ENCODE measurements at places on chromosomes 1 and 21.

- no peak for DNase-seq
Measured at GRCh38 chr21:16179773-16180172, 450.0 kb downstream of the USP25 start.

DNA sequence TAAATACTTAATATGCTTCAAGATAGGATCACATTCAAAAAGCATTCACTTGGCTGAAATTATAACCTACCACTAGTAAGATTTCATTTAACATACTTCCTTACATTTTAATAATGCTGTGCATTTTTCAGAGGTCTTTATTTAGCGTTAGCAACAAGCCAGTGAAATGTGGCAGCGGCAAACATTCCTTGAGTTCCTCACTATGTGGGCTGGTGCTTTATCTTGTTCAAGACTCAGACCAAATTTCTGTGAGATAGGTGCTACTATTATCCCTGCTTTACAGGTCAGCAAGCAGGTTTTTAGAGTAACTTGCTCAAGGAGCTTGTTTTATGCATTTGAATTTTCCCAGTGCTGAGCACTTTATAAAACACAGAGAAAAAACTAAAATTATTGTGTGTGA is 132.7 kb downstream of the PLPPR4 start:
- no peak for DNase-seq

DNA sequence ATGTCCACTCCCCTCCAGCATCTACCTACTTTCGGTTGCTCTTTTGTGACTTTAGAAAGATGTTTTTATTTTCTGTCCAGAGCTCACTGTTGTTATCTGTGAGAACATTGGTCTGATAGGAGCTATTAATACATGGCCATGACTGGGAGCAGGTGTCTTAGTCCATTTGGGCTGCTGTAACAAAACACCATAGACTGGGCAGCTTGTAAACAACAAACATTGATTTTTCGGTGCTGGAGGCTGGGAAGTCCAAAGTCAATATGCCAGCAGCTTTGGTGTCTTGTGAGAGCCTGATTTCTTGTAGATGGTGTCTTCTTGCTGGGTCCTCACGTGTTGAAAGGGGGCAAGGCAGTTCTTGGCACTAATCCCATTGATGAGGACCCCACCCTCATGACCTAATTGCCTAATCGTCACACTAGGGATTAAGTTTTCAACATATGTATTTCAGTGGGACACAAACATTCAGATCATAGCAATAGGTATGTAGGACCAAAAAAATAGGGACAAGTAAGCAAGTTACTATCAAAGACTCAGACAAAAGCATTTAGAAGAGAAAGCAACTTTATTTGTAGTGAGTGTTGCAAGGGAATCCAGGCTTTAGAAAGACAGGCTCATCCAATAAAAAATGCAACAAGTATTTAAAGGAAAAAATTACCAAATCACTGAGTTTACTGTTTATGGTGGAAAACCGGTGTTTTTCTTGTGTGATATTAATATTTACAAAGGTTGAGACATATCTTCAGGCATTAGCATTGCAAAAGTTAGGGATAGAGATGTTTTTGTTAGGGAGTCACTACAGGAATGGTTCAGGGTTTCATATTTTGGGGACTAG is 55.2 kb upstream of the WDR26 start:
- DNase-seq = no peak

- no peak for DNase-seq
Measured at GRCh38 chr1:154460695-154461260, 41.2 kb upstream of the TDRD10 start.

GRCh38 chr21:29961291-29962027 is 21.7 kb upstream of the GRIK1 start:
- DNase-seq = no peak

- DNase-seq = no peak
Measured at GRCh38 chr1:211910913-211911485, 80.4 kb upstream of the LPGAT1 start.

DNA sequence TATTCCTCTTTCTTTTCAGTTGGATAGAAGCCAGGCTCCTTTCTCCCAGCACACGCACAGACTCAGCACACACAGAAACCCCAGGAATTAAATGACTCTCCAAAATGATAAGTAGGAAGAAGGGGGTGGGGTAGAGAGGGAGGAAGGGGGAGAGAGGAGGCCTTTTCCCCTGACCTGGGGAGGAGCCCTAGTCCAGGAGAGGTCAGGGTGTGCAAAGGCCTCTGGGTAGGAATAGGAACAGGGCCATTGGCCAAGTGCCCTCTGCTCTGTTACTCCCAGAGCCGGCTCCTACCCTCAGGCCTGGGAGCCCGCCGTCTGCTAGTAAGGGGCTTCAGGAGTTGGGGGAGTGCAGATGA is 35.6 kb upstream of the PUM1 start:
- DNase-seq = no peak

DNA sequence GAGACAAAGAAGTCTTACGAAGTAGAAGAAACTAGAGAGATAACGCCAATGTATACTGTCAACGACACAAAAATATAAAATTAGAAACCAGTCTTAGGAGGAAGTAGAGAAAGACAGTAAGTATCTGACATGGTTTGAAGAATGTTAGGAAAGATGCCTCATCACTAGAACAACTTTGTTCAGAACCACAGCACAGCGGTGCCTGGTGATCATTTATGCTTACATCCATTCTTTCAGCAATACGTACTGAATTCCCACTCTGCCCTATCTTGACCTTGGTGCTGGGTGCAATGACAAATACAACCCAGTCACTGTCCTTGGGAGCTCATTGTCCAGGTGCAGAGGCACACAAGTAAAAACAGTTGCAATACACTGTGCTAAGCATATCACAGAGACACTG is 104.4 kb downstream of the TM2D1 start:
- no peak for DNase-seq

DNA sequence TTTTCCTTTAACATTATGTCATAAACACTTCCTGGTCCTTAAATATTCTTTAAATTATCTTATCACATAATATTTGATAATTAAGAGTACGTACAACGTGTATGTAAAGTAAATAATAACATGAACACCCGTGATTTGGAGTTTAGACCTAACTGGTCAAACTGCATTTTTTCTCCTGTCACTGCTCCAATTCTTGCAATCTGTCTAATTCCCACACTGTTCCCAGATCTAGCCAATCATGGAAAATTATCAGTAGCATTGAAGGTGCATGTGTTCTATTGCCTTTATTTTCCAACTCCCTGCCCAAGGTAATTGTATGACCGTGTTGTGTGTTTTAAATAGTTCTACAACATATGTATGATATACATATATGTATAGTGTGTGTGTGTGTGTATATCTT is 2.1 kb upstream of the PM20D1 start:
- no peak for DNase-seq

GRCh38 chr1:229148743-229149142 is 122.2 kb upstream of the RAB4A start:
- DNase-seq = no peak

GRCh38 chr1:155979597-155980343 is 1.4 kb upstream of the ARHGEF2 start:
- DNase-seq = no peak

GRCh38 chr1:38334930-38335592 is 288.5 kb upstream of the POU3F1 start:
- DNase-seq = no peak

DNA sequence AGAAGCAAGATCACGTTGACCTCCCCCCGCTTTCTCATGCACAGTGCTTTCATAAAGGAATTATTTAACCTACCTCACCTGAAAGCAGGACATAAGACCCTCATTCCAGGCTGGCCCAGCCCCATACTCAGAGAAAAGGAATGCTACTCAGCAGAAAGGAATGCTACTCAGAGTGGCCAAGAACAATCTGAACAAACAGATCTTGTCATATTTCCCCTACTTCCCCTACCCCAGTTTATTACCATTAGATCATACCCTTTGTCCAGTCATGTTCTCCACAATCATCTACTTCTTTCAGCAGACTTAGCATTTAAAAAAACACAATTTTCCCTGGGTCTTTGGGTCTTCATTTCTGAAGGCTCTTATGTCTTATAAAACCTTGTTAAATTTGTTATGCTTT is 89.8 kb downstream of the SLC16A1 start:
- DNase-seq = no peak

- DNase-seq = no peak
Measured at GRCh38 chr1:183901748-183902330, 96.9 kb downstream of the RGL1 start.

- DNase-seq = no peak
Measured at GRCh38 chr1:26055041-26055440, 9.1 kb upstream of the SLC30A2 start.

DNA sequence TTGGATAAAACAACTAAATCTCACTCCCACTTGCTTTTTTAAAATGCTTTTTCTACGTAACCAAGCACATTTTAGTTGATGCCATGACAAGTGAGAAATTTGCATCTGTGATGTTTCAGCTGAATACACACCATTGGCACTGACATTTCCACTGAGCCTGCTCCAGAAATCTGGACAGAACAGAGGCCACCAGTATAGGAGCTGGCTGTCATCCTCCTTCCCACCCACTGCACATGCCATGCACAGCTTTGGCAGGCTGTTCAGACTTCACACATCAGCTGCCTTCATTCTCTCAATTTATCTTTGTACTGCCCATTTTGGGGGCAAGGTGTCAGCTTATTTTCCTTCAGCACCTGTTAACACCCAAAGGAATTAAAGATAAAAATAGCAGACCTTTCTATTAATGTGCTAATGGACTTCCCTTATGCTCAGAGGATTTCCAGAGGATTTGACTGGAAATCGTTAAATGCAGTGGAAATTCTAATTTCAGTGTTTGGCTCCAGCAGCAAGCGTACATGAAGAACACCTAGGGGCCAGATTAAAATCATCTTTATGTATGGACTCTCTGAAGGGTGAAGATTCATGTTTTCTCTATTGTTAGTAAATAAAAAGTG is 12.9 kb upstream of the PODN start:
- no peak for DNase-seq

GRCh38 chr1:156794506-156795373 is 21.9 kb downstream of the SH2D2A start:
- no peak for DNase-seq

DNA sequence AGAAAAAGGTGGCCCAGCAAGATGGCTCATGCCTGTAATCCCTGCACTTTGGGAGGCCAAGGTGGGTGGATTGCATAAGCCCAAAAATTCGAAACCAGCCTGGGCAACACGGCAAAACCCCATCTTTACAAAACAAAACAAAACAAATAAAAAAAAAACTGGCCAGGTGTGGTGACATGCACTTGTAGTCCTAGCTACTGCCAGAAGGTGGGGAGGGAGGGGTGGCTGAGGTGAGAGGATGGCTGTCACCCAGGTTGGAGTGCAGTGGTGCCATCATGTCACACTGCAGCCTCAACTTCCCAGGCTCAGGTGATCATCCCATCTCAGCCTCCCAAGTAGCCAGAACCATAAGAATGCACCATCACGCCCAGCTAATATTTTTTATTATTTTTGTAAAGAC is 22.8 kb downstream of the RERE start:
- no peak for DNase-seq

DNA sequence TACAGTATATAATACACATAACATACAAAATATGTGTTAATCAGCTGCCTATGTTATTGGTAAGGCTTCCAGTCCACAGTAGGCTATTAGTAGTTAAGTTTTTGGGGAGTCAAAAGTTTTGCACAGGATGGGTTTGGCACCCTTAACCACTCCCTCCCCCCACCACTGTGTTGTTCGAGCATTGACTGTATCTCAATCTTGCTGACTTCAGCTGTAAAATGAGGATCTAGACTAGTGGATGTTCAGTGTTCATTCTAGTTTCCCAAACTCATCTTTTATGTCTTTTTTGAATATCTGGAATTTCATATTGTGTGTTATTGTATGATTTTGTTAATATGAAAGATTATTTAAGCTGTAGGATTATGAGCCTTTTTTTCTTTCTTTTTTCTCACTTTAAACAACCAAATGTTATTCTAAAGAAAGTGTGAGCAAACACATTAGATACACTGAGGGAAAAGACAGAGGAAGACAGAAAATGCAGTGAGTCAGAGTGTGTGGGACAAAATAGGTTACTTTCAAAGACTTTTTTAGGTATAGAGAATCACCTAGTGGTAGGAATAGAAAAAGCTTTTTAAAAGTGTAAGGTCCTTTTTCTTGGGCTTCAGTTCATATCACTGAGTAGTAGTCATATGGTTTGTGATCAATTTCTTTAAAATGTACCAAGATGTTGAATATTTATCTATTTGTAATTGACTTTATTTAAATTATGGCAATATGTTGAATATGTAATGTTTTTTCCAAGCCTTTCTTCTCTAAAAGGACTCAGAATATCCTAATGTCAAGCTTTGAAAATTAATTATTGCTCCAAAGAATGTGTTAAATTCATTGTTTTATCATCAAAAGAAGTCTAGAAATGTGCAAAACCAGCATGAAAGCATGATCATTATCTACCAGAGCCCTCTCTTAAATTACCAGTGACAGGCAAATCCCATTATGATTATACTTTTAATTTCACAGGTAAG is 17.9 kb upstream of the CENPF start:
- DNase-seq = no peak

- DNase-seq = no peak
Measured at GRCh38 chr1:176602388-176603004, 139.5 kb downstream of the PAPPA2 start.

- DNase-seq = no peak
Measured at GRCh38 chr1:117143871-117144270, 22.3 kb upstream of the TRIM45 start.

- DNase-seq = no peak
Measured at GRCh38 chr1:53446051-53446450, 13.1 kb upstream of the DMRTB1 start.

DNA sequence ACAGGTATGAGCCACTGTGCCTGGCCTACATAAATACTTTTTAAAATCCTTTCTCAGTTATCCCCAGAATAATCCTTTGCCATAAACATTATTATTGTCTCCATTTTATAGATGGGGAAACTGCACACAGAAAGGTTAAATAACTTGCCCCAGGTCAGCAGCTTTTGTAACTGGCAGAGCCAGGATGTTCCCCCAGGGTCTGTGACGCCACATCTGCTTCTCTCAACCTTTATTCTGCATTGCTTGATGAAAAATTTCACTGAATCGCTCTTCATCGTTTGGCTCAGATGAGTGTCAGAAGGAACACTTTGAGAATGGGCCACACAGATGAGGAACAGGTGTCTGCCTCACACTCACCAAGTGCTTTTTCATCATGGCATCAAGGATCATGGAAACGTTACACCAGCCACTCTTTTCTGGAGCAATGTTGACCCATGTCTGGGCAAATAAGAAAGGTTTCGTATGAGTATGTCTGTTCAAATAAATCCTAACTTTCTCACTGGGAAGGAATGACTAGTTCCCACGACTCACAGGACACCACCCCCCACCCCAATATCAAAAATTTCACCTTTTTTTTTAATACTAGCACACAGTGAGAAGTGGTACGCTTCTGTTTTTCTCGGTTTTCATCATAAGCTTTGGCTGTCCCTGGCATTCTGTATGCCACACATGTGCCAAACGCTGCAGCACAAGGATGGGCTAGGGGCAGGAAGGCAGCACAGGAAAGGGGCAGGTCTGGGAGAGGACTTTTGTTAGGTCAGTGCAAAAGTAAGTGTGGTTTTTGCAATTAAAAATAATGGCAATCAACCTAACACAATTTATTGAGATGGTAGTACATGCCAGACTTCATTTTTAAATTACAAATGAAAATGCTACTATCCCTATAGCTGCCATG is 9.0 kb upstream of the PTGFRN start:
- DNase-seq = no peak

Measured in CD4-positive, alpha-beta T cell treated with Interleukin-15 for 1 hour (primary cell).